Dermis lymphatic vessel endothelial cell (primary cell): ENCODE measurements at places on chromosomes 6 and 20. TPM values are rescaled to one million over a fixed set of nuclear protein-coding genes. Genes with fewer than 3 reads are reported as not detected.

The CAGE1 gene
- total RNA-seq = 0.11 and 0.17 TPM in 2 replicates

The FAM83C gene
- total RNA-seq = under 0.01 TPM in 1 of 2 replicates, not detected in the other

The OTOR gene
- total RNA-seq = not detected in 2 replicates

The HLA-G gene
- total RNA-seq = not detected in 2 replicates

The GTSF1L gene
- 0.09 TPM in 1 of 2 replicates, not detected in the other for total RNA-seq

The PRSS16 gene
- 0.09 TPM in 1 of 2 replicates, not detected in the other for total RNA-seq

The FHL5 gene
- total RNA-seq = not detected in 2 replicates

The SFTA2 gene
- not detected in 2 replicates for total RNA-seq

The CYP24A1 gene
- total RNA-seq = not detected in 2 replicates

The CYP39A1 gene
- 0.22 and 0.52 TPM in 2 replicates for total RNA-seq

The CRIP3 gene
- total RNA-seq = not detected in 2 replicates

The BPIFB2 gene
- total RNA-seq = not detected in 2 replicates

The GPLD1 gene
- total RNA-seq = 0.22 and 0.43 TPM in 2 replicates

The RFX6 gene
- not detected in 2 replicates for total RNA-seq

The SEL1L2 gene
- total RNA-seq = not detected in 2 replicates

The TNNC2 gene
- total RNA-seq = 0.17 TPM in 1 of 2 replicates, not detected in the other

The TFEB gene
- 7.7 and 7.8 TPM in 2 replicates for total RNA-seq

The COL11A2 gene
- total RNA-seq = 0.26 and 0.33 TPM in 2 replicates

The ZC2HC1B gene
- not detected in 2 replicates for total RNA-seq

The NPBWR2 gene
- total RNA-seq = not detected in 2 replicates
